CD4-positive, alpha-beta T cell treated with Interleukin-10 for 1 hour (primary cell): ENCODE measurements at places on chromosomes 2 and 18.

- no peak for DNase-seq
Measured at GRCh38 chr18:5951515-5952091, 56.3 kb upstream of the TMEM200C start.

DNA sequence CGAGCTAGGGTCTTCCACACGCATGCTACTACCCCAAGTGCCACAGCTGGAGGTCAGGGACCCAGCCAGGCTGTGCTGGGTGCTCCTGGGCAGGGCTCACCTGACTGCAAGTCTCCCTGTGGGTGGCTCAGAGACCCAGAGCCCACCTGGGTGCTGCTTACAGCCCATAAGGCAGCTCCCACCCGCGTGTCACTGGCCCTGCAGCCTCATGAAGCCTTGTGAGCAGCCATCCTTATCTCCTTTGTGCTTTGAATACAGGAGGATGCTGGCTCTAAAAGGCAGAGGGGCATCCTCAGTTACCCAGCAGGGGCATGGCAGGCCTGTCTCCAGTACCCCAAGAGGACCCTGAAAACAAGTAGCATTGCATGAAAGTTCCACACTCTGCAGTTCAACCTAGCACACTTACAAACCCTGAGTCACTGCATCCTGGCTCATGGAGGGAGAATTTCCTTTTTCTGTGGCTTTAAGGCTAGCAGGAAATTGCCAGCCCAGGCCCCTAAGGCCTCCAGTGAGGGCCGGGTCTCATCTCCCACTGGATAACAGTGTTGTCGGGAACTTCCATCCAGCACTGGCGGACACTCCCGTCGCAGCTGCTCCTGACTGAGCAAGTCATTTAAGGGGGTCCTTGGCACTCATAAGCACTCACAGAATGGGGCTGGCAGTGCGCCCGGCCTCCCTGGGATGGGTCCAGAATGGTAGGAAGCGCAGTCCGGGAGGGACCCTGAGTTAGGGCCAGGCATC lies 137.1 kb downstream of the RPIA start:
- no peak for DNase-seq

GRCh38 chr18:45449418-45450227 lies 165.7 kb upstream of the SLC14A2 start:
- no peak for DNase-seq

DNA sequence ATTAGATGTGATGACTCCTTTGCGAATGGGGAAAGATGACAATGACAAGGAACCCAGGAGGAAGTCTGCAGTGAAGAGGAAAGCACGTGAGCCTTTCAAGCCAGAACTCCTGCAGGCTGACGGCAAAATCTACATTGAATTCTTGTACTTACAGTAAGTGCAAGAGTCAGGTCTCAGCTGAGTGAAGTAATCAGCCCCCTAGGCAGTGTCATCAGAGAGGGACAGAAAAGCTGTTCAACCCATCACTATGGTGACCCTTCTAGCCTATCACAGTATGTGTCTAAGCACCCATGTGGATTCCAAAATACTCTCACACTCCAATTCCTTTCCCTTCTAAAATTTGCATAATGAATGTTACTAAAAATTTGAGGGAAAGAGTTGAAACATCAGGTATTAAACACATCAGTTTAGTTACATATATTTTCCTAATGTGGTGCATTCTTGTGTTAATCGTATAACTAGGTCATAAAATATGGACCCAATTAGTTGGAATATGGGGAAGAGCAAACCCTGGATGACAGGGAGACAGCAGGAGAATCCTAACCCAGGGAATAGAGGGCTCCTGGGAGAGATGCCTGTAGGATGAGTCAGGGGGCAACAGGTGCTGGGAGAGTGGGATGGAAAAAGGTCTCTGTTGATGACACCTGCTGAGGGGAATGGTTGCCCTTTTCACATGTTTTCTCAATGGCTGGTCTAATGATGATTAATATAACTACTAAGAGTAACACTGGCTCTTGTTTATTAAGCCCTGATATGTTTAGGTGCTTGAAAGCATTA lies 39.5 kb downstream of the VWC2L start:
- no peak for DNase-seq

DNA sequence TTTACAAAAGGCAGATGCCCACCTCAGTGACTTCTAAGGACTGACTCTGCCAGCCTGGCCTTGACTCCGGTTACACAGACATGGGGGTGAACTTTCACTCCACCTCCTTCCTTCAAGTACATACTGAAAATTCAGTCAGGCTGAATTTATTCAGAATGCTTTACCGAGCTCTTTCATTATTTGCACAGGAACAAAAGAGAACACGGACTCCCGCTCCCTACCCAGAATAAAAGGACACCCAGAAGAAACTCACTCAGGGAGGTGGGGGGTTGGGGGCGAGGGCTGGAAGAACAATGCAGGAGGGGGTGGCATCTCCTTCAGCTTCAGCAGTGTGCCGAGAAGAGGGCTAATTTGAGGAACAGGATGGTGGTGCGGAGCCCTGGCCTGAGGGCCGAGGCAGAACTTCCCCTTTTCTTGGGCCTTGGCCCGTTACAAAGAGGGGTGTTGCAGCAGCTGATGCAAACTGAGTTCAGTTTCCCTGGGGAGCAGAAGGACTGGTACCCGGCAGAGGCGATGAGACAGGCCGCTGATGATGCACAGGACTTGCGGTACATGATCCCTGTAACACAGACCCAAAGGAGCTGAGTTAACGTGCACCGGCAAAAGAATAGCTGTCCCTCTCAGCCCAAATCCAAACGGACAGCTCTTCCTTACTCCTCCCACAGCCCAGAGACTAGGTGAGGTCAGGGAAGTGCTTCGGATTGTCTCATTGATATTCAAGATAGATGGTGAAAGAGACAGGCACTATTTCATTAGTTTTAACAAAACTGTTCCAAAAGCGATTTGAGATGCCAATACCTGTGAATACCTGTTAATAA lies 24.1 kb downstream of the LYPD1 start:
- DNase-seq, result no peak

- DNase-seq, result no peak
Measured at GRCh38 chr2:69238449-69239031, 148.5 kb downstream of the GFPT1 start.

DNA sequence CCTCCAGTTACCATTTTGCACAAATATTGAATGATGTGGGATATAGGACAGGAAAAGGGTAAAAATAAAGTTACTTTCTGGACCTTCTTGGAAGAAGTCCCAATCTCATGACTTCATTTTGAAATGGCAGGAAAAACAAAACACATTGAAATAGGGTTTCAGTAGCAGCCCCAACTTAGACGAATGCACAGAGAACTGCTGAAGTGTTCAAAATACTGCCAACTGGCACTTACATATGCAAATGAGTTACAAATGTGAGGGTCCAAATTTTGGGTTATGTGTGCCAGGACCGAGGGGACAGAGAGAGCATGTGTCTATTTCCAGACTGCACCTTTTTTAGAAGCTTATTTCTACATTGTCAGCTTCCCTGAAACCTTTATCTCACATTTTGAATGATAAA lies 112.9 kb upstream of the CCDC68 start:
- no peak for DNase-seq
